ENCODE measurements at places on chromosomes 16 and 17.

DNA sequence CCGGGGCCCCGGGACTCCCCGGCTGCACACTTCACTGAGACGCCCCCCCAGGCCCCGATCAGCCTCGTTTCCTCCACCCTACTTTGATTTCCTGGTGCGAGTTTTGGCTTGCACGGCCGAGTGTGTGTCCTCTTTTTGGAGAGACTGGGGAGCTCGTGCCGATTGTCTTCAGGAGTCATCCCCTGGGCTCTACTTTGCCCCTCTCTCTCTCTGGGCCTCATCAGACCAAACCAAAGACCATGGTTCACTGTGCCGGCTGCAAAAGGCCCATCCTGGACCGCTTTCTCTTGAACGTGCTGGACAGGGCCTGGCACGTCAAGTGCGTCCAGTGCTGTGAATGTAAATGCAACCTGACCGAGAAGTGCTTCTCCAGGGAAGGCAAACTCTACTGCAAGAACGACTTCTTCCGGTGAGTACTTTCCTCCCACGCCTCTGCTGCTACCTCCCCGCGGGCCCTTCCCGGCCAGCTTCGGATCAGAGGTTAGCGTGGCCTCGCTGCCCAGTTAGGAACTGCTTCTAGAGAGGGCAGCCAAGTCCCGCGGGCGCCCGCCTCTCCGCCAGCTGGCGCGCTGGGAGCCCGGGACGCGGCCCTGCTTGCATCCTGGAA lies 787 bp downstream of the LHX1 start:
- DNase-seq = peak; percentile 34

- no peak for DNase-seq
Observed at GRCh38 chr17:76918811-76919210, 50.6 kb downstream of the MGAT5B start.

GRCh38 chr17:37084372-37084771 lies 135.6 kb downstream of the AATF start:
- no peak for DNase-seq

GRCh38 chr16:50665128-50665878 lies 15.8 kb downstream of the SNX20 start:
- DNase-seq = peak; percentile 82

DNA sequence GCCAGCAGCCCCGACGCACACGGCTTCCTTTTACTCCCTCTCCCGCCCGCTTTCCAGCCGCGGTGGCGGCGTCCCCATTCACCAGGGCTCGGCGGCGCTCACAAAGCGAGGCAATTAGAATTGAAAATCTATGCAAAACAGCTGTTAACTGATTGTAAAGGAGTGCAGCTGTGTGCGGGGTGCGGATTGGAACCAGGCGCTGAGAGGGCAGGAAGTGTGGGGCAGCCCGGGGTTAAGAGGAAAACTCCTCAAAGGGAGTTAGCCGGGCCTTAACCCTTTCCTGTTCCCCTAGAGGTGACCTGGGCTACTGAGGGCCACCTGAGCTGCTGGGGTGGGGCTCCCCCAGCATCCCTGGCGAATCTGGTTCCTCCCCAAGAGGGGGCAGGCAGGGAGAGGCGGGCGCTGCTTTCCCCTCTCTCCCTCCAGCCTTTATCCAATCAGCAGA lies 5.8 kb upstream of the GSE1 start:
- no peak for DNase-seq

GRCh38 chr16:8464979-8465378 lies 125.3 kb downstream of the TMEM114 start:
- no peak for DNase-seq

GRCh38 chr16:72313903-72314302 lies 141.9 kb upstream of the PMFBP1 start:
- no peak for DNase-seq

DNA sequence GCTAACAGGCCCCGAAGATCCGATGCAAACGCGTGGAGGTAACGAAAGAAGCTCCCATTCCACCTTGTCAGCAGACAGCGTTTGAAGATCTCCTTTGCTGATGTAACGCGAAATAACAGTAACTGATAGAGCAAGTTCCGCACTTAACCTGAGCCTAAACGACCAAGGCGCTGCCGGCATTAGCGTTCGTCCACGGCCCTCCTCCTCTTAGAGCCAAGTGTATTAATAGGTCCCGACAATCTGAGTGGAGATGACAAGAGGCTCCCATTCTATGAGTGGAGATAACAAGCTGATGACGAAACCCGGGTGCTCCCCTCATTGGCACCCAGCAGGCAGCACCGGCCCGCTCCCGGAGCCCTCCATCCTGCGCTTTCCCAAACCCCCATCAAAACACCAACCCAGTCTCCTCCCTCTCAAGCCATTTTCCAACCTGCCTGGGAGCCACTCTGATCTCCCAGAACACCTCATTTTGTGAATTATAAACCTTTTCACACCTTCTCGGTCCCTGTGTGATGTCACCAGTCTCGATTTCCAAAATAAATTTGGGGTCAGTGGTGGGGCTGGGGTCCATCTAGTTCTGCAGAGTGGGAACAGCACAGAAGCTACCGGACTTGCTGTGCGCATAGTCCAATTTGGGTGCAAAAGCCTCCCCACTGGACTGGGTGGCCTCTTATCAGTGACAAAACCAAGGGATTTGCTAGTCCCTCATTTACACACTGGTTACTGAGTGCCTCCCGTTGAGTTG lies 35.4 kb upstream of the ARL4D start:
- DNase-seq = peak; percentile 16

- DNase-seq = no peak
Observed at GRCh38 chr17:27573971-27574525, 56.9 kb upstream of the LGALS9 start.

- DNase-seq = no peak
Observed at GRCh38 chr17:51398687-51399086, 138.3 kb downstream of the UTP18 start.

DNA sequence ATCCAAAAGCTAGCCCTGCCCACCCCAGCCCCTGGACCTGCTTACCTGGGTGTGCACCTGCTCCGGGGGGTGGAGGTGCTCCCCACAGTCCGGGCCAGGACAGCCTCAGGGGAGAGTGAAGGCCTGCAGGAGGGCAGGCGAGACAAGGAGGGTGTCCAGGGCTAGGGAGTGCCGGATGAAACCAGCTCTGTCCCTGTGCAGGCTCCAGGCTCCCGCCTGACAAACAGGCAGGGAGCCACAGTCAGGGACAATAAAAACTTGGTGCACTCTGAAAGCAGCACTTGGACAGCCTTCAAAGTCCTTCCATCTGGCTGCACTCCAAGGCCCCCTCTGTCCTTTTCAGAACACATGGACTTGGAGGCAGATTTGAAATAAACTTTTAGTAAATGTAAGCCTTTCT lies 3.9 kb downstream of the PAQR4 start:
- no peak for DNase-seq

DNA sequence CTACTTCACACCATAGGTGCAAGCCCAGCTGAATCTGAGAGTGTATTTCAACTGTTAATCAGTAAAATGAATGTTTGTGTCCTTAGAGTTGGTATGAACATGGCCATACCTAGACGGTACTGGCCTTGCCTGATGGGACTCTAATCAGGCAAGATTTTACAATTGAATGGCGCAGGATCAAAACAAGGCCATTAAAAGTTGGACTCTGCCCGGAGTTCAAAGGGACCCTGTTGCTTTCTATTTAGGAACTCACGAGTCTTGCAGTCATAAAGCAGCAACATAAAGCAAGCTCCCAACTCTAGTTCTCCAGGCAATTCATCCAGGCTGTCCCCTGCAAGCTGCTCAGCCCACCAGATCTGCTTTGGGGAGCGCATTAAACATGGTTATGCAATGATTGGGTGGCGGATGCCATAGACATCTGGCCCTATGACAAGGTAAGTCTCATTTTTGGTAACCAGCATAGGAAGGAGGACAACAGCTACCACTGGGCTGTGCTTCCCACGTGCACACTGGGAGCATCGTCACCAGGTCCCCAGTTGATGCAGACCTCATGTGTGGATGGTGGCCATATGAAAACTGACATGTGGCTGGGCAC lies 8.8 kb downstream of the TMEM186 start:
- no peak for DNase-seq

GRCh38 chr16:66936889-66937554 lies 1.7 kb downstream of the CES2 start:
- DNase-seq = no peak

GRCh38 chr16:168424-168823 lies 2.6 kb downstream of the HBM start:
- no peak for DNase-seq

GRCh38 chr17:42192189-42193126 lies 1.8 kb downstream of the GHDC start:
- no peak for DNase-seq

DNA sequence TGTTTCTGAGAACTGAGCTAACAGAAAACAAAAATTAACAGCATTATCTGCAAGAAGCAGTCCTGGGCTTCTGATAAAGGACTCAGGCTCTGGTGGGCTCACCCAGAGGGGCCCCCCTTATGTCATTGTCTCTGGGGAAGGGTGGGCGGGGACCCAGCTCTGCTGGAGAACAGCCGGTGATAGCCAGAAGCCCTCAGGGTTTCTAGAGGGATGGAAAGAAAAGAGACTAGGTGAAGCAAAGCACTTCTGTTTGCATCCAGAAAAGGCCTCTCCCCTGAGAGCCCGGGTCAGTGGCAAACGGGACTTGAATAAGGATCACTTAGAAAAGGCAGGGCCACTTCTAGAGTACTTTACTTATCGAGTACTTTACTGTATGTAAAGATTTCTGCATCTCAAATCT lies 7.0 kb upstream of the CDC42EP4 start:
- no peak for DNase-seq

DNA sequence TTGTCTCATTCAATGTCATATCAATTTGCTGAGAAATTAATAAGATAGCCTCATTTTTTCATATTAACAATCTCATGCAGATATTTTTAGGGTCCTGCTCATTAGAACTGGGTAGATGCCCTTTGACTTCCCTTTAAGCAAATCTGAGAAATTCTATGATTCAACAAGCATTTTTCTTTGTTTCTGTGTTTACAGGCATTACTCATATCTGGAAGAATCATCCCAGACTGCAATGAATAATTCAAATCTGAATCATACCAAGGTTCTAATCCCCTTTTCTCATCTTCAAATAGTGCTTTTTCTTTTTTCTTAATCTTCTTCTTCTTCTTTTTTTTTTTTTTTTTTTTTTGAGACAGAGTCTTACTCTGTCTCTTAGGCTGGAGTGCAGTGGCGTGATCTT lies 69.2 kb upstream of the KIFC3 start:
- DNase-seq = no peak

GRCh38 chr16:88346680-88347505 lies 35.9 kb upstream of the ZNF469 start:
- no peak for DNase-seq

DNA sequence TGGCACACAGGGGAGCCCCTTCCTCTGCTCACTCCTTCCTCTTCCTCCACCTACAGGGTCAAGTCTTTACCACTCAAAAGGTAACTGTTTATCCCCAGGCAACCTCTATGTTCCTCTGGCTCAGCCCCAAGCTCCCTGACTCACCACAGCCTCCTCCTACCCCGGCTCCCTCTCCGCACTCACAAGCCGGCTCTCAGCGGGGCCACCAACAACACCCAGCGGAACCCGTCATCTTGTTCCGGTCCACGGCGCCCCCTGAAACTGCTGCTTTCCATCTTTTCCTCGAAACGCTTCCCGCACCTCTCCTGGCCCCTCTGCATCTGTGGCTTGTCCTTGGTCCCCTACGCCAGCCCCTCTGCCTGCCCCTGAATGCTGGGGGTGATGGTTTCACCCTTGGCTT lies 58.4 kb downstream of the NXN start:
- no peak for DNase-seq

DNA sequence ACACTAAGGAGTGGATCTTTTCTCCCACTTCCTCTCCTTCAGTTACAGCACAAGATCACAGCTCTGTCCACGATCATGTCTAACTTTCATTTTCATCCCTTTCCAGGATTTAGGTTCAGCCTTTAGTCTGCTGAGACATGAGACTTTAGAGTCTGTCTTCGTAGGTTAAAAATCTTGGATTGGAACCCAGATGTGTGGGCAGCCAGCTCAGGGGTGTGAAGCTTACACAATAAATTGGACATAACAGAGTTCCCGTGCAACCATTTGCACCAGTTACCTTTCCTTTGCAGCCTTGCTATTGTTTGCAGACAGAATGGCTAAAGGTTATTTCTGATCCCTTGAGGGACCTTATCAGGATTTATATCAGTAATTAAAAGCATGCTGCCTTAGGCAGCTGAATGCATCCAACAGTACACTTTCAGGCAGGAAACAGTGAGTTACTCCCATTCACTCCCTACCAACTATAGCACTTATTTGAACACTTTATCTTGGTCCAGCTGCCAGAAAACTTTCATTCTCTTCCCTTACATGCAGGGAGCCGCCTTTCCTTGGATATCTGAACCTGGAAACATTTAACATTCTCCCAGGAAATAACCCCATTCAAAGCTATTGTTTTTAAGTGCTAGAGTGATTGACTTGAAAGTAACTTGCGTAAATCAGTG lies 87.3 kb downstream of the TMEM100 start:
- DNase-seq = no peak

- peak; percentile 57 for DNase-seq
Observed at GRCh38 chr17:1491443-1492248, 840 bp downstream of the MYO1C start.

DNA sequence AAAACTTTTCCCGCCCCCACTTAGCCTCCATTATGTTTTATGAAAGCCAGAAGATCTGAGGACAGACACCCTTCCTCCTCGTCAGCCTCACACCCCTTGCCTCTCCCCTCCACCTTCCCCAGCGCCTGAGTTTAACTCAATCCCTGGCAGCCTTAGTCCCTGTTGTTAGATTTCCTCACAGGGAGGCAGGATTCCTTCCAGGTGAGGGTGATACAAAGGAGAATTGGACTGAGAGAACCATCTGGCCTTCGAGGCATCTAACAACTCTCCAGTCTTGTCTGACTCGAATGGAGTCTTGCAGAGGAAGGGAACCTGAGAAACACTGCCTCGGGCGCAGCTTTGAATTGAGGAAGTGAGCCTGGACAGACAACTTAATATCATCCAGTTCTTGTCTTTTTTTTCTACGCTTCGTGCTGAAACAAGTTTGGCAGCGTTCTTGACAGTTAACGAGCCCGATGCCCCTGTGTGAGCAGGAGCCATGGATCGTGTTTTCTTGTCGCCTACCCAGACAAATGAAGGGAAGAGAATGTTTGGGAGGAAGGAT lies 1.3 kb upstream of the ZNF768 start:
- DNase-seq = no peak

DNA sequence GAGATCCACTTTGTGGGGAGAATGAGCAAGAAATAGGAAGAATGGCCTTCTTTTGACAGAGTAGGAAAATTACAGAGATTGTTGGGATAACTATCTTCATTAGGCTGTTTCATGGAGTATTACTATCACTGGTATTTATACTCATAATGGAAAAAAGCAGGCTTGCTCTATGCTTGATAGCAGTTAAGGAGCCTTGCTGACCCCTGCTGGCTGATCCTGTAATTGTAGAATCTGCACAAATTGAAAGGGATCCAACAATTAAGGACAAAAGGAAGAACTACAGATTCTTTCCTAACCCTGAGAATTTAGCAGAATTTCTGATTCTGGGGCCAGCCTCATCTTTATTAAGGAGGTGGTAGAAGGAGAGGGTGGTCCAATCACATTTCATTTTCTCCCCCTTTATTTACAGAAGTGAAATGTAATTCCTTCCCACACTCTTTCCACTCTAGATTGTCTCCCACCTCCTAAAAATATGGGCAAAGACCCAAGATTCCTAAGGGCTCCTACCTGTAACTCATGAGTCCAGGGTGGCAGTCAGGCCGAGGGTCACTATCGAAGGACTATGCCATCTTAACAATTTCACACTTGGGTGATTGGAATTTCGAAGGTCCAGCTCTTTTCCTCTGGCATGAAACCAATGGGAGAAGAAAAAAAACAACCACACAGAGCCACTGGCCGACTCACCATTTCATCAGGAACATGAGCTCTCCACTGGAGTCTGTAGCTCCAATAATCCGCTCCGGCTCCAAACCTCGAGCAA lies 26.3 kb downstream of the NFE2L1 start:
- peak; percentile 76 for DNase-seq

GRCh38 chr16:52631711-52632110 lies 84.8 kb upstream of the TOX3 start:
- no peak for DNase-seq

All from activated naive CD4-positive, alpha-beta T cell treated with anti-CD3 and anti-CD28 coated beads, Interleukin-2, amount 50 U/mL, for 72 hours (primary cell).